ENCODE measurements at places on chromosomes 11 and 22. TPM values are rescaled to one million over a fixed set of nuclear protein-coding genes. Genes with fewer than 3 reads are reported as not detected.
A peak's percentile ranks its signal among the peaks of the same experiment; 100 is the strongest.

GRCh38 chr11:66653123-66653522 lies 14.6 kb downstream of the RBM4 start:
- DNase-seq = no peak

GRCh38 chr11:13206086-13206640 lies 71.4 kb upstream of the BMAL1 start:
- DNase-seq = no peak

DNA sequence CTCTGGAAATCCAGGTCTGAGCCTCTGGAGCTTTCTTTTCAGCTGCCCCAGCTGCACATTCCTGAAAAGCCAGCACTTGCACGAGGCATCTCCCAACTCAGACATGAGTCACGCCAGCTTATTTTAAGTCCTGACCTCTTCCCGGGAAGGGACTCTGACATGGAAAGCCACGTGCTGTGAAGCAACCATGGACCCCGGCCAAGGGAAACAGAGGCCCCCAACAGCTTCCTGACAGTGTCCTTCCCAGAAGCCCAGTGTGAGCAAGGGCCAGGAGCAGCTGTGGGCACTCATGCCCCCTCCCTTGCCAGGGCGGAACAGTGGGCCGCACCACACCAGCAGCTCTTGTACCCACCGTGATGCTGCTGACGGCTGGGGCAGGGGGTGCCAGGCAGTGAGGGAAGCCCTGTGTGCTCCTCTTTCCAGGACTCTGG lies 118.8 kb upstream of the CADM1 start:
- DNase-seq = peak; percentile 69

- DNase-seq = no peak
These were observed 99.5 kb downstream of the MICAL3 start for GRCh38 chr22:17924735-17925364.

GRCh38 chr22:40179526-40179925 lies 1.8 kb downstream of the TNRC6B start:
- no peak for DNase-seq

DNA sequence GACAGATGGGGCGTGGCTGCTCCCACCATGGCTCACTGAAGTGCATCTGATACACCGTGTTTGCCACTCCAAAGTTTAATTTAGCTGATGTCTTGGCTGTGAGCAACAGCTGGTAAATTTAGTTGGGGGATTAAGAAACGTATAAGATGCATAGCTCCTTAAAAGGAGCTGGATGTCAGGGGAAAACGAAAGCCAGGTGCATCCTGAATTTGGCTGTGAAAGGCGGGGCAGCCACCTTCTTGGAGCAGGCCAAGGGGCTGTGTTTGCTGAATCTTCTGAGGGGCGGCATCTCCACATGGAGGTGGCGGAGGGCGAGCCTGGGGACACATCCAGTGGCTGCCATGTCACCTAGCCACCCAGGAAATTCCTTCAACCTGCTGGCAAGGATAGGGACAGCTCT lies 20.7 kb upstream of the NCF4 start:
- no peak for DNase-seq

DNA sequence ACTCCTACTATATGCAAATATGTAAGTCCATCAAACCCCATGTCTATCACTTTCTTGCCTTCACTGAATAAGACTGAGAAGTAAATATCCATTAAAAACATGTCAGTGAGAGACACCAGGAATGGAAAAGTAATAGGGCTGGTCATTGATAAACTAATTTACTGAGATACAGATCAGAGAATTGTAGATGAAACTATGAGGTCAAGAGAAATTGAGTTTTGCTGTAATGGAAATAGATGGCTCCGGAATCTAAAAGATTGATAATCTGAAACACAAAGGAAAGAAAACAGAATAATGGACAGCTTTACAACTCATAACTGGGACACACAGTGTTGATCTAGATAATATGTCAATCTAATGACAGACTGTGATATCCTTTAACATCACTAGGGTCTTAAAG lies 1018.3 kb upstream of the RAG2 start:
- no peak for DNase-seq

DNA sequence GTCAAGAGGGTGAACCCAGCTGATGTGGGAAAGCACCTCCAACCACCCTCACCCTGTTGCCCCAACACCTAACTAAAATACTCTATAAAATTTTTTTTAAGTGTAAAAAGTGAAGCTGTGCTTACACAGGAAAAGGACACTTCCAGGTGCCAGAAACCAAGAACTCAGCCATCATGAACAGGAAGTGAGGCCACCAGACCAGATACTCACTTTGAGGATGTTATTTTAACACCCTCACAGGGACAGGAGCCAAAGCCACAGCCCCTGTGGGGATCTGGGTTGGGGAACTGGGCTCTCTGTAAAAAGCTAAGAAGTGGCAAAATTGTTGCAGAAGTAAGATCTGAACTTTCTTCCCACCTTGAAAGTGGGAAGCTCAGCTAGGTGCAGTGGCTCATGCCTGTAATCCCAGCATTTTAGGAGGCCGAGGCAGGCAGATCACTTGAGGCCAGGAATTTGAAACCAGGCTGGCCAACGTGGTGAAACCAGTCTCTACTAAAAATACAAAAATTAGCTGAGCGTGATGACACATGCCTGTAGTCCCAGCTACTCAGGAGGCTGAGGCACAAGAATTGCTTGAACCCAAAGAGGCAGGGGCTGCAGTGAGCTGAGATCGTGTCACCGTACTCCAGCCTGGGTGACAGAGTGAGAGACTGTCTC lies 3.8 kb downstream of the RSPH14 start:
- DNase-seq = no peak

DNA sequence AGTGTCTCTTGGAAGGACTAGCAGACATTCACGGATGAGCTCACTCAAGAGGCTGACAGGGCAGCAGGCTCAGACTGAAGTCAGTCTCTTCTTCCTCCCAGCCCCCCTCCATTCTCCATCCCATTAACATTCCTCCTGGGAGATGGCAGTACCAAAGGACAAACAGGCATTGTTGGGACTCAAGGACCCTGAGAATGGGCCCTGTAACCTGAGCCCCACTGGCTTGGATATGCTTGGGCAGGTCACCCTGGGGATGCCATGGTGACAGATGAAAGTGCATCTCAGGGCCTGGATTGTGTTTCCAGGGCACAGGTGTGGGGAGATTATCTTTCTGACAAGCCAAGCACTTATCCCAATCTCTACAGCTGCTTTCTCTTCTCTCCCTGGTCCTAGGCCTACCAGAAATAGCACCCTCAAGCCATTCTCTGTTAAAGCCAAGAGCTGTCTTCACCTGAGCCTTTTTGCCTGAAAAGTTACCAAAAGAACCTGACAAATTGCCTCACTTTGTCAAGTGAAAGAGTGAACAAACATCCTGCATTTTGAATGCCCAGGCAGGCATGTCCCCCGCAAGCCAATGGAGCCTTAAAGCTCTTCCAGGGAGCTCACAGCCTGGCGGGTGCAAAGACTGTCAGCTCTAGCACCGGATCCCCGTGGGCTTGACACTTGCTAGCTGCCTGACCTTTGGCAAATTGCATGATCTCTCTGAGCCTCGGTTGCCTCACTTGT lies 366.0 kb upstream of the NARS2 start:
- DNase-seq = no peak

DNA sequence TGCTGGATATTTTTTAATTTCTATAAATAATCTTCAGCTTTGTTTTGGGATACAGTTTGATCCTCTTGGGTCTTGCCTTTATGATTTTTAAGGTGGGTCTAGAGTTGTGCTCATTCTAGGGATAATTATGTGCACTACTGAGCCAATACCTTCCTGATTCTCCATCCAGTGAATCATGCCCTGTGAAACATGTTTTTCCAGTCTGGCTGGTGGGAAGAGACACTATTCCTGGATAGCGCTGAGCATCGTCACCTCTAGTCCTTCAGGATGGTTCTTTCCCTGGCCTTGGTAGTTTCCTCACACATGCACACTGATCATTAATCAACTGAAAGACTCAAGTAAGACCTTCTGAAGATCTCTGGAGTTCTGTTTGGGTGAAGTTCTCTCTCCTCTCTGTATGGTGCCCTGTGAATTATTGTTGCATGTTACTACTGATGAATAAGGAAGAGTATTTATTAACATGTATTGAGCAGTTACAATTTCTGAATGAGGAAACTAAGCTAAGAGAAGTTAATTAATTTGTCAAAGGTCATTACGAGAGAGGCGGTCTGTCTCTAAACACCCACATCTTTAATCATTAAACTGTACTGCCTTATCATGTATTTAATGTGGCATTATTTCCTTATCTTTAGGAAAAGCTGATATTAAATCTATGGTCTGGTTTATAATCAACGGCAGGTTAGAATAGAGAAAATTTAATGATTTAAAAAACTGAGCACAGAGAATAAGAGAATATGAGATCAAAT lies 39.1 kb upstream of the LIPT2 start:
- DNase-seq = no peak

DNA sequence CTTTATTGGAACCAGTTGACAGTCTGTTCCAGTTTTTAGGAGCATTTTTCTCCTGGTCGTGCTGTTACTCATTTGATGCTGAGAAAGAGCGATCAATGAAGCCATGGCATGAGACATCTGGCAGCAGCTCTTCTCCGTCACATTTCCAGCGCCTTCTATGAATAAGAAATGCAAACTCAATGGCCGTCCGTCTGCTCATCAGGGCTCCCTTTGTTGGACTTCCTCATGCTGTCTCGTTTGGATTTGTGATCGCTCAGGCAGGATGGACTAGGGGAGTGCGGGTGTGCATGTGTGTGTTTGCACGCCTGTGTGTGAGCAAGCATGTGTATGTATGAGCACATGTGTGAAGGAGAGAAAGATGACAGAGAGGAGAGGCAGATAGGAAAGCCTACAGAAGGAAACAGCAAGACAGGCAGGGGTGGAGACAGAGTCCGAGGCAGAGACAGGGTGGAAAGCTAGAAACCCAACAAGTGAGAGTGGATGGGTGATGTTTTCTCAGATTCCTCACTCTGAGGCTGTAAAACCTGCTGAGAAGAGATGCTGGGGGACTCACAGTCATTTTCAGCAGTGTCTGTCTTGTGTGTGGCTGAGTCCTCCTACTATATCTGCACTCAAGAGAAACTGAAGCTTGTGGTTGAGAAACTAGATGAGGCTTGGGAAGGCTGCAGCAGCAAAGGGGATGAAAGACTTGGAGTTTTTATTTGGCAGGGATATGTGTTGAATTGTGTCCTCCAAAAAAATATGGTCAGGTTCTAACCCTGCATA lies 56.0 kb upstream of the CLMP start:
- no peak for DNase-seq

- DNase-seq = no peak
These were observed 69.1 kb upstream of the AKIP1 start for GRCh38 chr11:8841899-8842298.

GRCh38 chr22:29344137-29344536 lies 28.6 kb upstream of the RASL10A start:
- DNase-seq = no peak

The DGCR6 gene
- polyA plus RNA-seq = 80.0 TPM

The DGCR2 gene
- 44.3 TPM for polyA plus RNA-seq

Data from forelimb muscle (tissue), 1 donor.